ENCODE measurements at places on chromosomes 1 and 21.

GRCh38 chr1:244096066-244096610 is 45.1 kb downstream of the ZBTB18 start:
- no peak for DNase-seq

GRCh38 chr1:147726168-147726567 is 34.2 kb downstream of the GJA5 start:
- DNase-seq: no peak

GRCh38 chr1:85577419-85578320 is 2.9 kb upstream of the CCN1 start:
- DNase-seq: peak; percentile 15

GRCh38 chr1:156859523-156860112 is 701 bp upstream of the INSRR start:
- peak; percentile 24 for DNase-seq

DNA sequence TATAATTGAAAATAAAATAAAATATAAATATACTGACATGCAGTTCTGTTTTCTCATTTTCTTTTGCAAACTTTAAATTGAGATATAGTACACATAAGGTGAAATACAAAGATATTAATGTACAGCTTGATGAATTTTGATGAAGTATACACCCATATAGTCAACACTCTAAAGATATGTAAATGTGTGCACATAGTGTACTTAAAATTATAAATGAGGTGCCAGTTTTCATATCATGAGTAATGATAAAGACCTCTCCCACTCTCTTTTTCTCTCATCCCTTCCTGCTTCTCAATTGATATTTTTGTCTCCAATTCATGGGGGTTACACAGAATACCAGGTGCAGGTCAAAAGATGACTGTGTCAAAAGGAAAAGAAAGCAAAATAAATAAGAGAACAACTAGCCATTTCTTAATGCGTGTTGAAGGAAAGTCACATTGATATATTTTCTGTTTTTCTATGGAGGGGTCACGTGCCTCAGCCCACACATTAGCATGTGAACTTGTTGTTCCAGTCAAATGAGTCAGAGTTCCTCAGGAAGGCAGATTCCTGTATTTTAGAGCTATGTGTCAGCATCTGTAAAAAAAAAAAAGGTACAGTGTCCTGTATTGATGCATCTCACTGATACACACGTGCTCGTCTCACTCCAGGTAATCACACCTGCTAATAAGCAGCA is 64.3 kb upstream of the HOOK1 start:
- DNase-seq: no peak

- no peak for DNase-seq
Measured at GRCh38 chr1:14094611-14095400, 394.8 kb downstream of the PRDM2 start.

DNA sequence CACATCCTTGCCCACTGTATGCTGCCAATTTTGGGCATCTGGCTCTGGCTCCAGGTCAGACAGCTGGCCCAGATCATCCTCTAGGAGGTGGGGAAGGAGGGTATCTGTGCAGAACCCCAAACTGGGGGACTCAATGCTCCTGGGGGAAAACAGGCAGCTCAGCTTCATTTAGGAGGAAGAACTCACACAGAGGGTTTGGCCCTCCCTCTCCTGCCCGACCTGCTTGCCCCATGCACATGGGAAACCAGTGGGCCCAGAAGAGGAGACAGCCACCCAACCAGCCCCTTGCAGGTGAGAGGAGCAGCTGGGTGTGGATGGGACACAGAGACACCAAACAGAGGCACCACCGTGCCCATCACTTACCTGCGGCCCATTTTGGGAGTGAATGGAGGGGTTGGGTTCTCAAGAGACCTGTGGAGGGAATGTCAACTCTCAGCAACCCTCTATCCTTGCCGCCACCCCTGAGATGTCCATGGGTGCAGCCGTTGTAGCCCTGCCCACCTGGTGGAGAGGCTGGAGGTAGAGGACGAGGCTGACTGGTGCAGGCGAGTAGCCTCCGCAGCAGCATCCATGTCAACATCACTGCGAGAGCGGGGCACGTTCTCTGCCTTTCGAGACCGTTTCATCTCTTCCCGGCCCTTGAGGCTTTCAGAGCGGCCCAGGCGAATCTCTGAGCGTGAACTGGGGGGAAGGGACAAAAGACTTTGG is 27.5 kb downstream of the LRRC71 start:
- DNase-seq: no peak

GRCh38 chr1:164659621-164660411 is 100.8 kb downstream of the PBX1 start:
- no peak for DNase-seq

DNA sequence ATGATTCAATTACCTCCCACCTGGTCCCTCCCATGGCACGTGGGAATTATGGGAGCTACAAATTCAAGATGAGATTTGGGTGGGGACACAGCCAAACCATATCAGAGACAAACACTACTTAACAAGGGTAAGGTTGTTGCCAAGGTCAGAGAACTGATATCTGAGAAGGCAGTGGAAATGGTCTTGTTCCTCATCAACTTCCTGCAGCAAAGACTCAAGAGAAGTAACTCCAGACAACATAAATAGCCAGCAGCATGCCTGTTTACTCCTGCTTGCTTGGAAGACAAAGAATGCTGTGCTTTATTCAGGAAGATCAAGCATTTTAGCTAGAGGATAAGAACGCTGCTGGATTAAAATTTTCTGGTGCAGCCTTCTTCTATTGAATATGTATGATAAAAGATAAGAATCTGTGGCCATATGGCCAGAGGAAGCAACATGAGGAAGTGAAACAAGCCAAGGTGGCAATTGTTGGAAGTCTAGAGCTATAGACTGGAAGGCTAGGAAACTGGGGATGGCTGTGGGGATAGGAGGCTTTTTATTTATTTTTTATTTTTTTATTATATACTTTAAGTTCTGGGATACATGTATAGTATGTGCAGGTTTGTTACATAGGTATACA is 36.4 kb downstream of the DDAH1 start:
- DNase-seq: no peak

GRCh38 chr1:9345922-9346321 is 53.2 kb downstream of the SPSB1 start:
- no peak for DNase-seq

DNA sequence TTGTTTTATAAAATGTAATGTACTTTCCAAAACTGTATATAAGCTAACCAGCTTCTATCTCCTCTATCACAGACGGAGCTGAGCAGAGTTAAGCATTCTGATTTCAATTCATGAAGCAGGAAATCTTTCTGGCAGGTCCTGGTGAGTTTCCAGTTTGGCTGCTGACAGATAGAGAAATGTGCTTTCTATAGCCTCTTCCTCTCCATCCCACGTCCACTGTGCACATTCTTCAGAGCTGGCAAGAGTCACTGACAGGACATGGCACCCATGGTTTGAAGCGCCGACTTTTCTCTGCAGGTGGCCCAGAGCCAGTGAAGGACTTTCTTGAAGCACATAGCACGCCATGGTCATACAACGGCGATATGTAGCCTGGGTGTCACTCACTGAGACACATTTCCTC is 52.3 kb upstream of the POU2F1 start:
- no peak for DNase-seq

DNA sequence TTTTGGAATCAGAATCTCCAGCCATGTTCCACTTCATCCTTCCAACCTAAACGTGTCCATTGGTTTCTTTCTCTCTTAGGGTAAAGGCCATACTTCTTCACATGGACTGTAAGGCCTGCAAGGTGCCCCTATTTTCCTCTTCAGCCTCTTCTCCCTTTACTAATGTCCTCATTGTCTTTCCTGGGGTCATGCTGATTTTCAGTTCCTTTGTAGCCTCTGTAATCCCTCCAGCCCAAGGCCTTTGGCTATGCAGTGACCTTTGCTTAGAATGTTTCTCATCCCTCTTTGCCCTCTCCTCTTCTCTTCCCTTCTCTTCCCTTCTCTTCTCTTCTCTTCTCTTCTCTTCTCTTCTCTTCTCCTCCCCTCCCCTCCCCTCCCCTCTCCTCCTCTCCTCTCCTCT is 112.5 kb downstream of the SPATA46 start:
- DNase-seq: no peak

DNA sequence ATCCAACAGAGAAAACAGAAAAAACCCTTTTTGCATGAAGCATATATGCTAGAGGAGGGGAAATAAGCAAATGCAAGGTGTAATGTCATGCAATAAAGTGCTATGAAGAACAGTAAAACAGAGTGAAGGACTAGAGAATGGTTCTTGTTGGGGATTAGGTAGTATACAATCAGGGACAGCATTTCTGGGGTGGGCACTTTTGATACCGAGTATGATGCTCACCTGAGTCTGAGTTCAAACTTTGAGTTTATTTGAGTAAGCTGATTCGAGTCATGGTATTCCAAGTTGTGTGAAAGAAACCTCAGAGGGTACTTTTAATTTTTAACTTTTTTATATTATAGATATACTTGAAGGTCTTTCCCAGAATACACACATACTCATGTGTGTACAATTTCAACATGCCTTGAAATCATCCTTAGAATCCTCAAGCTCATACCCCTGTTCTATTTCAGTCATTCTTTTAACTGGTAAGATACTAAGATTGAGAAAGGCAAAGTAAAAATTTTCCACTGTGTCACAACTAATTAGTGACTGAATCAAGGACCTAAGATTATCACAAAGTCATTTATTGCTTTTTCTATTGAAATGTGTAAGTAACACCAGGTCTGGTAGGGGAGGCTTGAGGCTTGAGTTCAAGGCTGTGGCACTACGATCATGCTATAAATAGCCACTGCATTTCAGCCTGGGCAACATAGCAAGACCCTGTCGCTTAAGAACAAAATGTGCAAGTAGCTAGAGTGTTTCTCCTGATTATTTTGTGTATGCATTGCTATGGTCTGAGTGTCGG is 12.1 kb downstream of the LRRC8B start:
- DNase-seq: no peak

GRCh38 chr1:18475234-18475905 is 5.4 kb upstream of the KLHDC7A start:
- no peak for DNase-seq

DNA sequence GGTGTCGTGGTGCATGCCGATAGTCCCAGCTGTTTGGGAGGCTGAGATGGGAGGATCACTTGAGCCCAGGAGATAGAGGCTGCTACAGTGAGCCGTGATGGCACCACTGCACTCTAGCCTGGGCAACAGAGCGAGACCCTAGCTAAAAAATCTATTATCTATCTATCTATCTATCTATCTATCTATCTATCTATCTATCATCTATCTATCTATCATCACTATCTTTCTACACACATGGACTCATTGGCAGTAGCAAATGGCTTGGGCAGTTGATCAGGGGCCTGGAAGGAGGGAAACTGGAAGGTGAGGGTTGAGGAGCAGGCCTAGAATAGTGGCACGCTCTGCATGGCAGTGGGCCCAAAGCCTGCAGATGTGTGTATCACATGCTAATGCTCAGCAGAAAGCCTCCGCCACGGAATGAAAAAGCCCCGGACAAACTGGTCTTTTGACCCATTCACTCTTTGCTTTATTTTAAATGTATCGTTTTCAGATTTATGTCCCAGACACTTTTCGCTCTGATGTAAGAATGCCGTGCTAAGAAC is 7.3 kb upstream of the HUNK start:
- DNase-seq: no peak

- DNase-seq: no peak
Measured at GRCh38 chr1:174958396-174958795, 41.4 kb upstream of the CACYBP start.

DNA sequence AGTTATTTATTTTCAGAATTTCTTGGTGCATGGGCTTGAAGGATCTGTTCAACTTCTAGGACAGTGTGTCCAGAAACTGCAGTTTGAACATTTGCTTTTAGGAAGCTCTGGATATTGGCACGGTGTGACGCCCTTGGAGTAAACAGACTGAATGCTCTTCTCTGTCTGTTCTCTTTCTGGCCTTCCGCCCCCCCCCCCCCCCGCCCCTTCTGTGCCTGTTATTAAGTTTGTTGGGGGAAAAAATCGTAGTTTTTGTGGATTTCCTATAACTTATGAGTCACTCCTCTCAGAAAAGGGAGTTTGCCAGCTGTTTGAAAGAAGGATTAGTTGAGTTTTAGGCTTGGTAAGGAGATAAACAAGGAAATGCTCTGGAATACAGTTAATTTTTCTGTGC is 1.2 kb downstream of the KCTD3 start:
- DNase-seq: no peak

- no peak for DNase-seq
Measured at GRCh38 chr21:17823846-17824245, 4.7 kb upstream of the C21orf91 start.

DNA sequence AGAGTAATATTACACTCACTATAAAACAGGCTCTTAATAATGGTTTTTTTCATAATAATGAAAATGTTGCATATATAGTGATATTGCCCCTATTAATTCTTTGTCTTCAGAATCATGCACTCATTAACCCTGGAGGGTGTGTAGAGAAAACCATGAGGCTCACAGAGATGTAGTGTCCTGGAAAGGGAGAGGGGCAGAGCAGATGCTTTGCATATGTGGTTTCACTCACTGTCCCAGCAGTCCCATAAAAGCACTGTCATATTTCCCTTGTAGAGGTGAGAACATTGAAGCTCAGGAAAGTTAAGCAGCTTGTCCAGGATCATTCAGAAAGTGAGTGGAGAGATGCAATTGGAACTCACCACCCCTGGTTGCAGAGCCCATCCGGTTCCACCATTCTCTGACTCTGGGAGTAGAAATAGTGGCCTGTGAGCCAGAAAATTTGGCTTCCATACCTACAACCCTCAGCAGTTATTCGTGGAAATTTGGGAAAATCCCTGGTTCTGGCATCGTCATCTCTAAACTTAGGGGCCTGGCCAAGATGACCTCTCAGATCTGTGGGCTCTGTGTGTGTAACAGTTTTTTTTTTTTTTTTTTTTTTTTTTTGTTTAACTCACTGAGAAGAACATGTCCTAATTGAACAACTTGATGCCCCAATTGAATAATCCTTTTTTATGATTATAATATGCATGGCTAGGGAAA is 86.4 kb downstream of the RGL1 start:
- DNase-seq: no peak

- DNase-seq: no peak
Measured at GRCh38 chr21:24729568-24729967, 877.7 kb downstream of the MRPL39 start.

DNA sequence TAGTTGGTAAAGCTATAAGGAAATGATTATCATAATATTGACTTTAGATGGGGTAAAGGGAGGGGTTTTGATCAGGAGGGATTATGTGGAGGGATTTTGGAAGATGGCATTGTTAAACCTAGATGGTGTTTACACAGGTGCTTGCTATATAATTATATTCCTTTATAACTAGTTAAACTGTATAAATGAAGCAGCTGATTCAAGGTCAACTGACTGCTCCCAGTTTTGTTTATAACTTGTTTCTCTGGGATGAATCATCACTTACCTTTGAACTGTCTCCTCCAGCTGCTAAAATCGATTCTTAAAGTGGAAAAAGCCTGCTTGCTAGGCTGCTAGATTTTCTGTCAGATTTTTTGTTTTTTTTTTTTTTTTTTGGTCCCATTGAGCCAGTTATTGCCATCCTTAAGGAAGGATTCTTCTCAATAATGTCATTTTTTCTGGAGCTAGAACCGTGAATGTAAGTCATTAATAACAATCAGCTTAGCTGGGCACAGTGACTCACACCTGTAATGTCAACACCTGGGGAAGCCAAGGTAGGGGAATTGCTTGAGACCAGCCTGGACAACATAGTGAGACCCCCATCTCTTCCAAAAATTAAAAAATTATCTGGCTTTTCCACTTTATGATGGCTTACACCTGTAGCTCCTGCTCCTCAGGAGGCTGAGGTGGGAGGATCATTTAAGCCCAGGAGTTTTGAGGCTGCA is 153.2 kb downstream of the PIK3R3 start:
- no peak for DNase-seq

- DNase-seq: no peak
Measured at GRCh38 chr21:16837321-16837720, 675.5 kb upstream of the CXADR start.
